D341Med (cell line): ENCODE measurements at places on chromosomes 2 and 18.

GRCh38 chr2:229524799-229525198 is 189.6 kb downstream of the DNER start:
- no peak for DNase-seq

DNA sequence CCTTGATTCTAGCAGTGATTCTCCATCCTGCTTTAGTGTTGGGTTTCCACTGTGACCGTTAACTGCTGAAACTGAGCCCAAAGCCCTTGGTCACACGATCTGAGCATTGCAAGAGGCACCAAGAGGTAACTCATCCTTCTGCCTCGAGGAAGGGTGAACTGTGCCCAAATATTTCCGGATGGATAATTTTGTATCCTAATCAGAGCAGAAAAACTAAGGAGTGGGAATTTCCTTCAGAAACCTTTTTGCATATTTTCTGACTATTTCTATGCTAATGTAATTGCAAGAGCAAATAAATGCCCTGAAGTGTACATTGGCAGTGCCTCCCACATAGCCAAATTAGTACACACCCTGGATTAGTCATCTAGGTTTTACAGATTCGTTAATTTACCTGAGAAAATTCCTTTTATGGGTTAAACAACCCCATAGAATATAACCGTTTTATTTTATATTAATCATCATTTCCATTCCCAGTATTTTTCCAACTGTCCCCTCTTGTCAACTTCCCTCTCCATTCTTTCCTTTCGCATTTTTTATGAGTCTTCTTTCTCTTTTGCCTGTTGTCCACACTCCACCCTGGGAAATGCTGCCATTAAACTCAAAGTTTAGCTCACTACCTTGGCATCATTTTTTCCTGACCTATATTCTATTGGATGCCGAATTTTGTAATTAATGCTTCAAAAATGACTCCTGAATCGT is 31.7 kb upstream of the COBLL1 start:
- DNase-seq = no peak

- no peak for DNase-seq
These were observed 280.9 kb upstream of the STON1 start for GRCh38 chr2:48249025-48249424.

DNA sequence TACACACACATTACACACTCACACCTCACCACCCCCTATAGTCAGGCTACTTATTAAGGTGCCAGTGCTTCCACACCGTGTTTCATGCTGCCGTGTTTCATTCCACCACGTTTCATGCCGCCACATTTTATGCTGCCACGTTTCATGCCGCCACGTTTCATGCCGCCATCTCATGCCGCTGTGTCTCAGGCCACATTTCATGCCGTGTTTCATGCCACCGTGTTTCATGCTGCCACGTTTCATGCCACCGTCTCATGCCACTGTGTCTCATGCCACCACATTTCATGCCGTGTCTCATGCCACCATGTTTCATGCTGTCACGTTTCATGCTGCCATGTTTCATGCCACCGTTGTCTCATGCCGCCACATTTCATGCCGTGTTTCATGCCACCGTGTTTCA is 65.1 kb downstream of the MBOAT2 start:
- no peak for DNase-seq

DNA sequence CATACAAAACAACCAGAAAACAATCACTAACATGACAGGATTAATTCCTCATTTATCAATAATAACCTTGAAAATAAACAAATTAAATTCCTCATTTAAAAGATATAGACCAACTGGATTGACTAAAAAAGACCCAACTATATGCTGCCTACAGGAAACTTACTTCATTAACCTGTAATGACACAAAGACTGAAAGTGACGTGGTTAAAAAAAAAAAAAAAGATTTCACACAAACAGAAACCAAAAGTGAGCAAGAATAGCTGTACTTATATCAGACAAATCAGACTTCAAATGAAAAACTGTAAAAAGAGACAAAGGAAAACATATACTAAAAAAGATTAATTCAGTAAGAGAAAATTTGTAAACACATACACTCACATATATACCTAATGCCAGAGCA is 201.2 kb downstream of the CCDC178 start:
- DNase-seq = no peak

GRCh38 chr2:175463589-175464310 is 282.2 kb upstream of the ATP5MC3 start:
- no peak for DNase-seq

DNA sequence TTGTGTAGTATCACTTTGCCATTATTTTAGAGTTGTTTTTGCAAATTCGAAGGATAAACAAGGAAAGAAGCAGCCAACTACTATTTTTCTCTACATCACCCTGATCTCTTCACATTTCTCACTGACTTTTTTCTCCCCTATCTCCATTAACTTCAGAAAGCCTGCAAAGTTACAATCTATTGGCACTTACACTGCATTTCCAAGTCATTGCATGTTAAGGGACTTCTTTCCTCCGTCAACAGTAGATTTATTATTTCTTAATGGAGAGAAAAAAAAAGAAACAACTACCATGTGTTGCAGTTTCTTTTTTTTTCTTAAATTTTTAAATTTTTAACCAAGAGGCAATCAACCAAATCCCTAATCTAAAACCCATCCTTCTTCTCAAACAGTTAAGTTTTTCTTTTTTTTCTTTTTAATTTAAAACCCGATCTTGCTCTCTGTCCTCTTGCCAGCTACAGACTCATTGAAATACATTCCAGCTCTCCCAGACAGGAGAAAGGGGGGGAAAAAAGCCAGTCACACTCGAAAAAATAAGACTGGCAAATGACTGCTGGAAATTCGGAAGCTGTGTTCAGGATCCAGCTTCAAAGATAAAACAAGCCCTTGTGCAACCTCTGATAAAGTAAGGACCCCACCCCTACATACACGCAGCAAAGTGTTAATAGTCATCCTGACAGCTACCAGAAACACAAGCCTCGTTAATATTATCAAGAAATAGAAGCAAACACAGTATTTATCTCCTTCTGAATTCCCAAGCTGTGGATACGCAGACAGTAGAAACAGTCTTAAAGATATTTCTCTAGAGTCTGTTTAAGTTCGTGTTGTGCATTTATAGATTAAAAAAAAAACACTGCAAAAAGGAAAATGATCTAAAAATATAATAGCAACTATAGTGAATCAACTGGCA is 1.3 kb downstream of the LRRTM4 start:
- no peak for DNase-seq

DNA sequence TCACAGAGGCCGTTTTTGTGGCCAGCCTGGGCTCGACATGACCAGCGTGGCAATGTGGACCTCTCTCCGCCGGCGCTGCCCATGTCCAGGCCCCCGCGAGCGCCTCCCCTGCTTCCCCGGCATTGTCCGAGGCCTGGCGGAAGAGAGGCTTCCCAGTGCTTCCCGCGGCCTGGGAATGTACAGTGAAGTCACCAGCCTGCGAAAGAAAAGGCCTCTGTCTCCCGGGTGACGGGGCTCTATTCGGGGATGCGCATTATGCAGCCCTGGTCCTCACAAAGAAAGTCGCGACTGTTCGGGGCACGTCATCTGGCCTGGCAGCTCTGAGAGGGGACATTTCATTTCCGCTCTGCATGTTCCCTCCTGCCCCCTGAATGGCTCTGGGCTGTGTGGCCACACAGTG is 109.2 kb upstream of the AGAP1 start:
- no peak for DNase-seq

DNA sequence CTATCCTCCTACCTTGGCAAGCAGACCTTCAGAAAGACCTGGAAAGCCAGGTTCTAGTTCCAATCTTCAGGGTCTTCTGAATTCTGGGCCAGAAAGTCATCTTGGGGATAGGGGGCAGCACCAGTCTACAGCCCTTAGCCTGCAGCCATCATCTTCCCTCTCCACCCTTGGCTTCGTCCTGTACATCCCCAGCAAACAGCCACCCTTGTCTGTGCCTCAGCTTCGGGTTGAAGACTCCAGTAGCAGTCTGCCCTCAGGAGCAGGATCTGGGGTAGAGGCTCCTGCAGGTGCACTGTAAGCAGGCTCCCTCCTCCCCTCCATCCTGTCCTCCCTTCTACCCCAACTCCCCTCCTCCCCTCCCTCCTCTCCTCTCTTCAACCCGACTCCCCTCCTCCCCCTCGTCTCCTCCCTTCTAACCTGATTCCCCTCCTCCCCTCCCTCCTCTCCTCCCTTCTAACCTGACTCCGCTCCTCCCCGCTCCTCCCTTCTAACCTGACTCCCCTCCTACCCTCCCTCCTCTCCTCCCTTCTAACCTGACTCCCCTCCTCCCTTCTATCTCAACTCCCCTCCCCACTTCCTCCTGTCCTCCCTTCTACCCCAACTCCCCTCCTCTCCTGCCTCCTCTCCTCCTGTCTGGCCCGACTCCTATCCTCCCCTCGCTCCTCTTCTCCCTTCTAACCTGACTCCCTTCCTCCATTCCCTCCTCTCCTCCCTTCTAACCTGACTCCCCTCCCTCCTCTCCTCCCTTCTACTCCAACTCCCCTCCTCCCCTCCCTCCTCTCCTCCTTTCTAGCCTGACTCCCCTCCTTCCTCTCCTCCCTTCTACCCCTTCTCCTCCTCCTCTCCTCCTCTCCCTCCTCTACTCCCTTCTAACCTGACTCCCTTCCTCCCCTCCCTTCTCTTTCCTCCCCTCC is 90.1 kb upstream of the SMAD2 start:
- peak; percentile 36 for DNase-seq

- no peak for DNase-seq
These were observed 105.4 kb downstream of the KCNH7 start for GRCh38 chr2:162732946-162733698.

DNA sequence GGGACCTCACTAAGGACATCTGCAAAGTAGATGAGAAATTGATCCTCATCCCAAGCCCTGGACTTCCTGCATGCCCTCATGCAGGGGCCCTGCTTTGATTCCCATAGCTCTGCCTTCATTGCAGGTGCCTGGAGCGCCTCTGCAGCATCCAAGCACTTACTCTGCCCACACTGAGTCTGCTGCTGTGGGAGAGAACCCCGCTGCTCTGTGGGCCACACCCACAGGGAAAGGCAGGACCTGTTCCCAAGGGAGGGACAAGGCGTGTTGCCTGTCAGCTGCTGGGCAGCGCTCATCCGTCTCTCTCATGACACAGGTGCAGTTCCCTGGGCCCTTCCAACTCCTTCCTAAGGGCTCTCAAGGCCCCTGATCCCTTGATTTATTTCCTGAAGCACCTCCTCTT is 266.8 kb upstream of the SMIM21 start:
- no peak for DNase-seq
